Activated CD4-positive, alpha-beta T cell treated with anti-CD3 and anti-CD28 coated beads, Interleukin-2, Interleukin-4, amounts not matched to agents 100 ng/mL and 50 ng/mL, durations not matched to agents 16 hours and 8 hours (primary cell): ENCODE measurements at places on chromosomes 2 and 18.

DNA sequence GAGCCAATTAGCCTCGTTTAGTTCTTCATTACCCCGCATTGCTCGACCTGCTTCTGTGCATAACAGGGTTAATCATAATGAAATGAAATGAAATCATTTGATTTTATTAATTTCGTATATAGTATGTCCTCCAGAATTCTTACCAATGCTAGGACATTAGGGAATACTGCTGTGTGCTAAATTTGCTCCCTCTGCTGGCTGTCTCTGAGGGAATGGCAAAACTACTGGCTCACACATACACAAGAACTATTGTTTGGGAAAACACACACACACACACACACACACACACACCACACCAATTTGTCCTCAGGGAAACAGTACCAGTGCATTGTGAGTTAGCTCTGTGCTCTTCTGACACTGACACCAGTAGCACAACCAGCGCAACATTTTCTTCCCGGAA is 273.3 kb upstream of the TCF4 start:
- DNase-seq, result no peak

DNA sequence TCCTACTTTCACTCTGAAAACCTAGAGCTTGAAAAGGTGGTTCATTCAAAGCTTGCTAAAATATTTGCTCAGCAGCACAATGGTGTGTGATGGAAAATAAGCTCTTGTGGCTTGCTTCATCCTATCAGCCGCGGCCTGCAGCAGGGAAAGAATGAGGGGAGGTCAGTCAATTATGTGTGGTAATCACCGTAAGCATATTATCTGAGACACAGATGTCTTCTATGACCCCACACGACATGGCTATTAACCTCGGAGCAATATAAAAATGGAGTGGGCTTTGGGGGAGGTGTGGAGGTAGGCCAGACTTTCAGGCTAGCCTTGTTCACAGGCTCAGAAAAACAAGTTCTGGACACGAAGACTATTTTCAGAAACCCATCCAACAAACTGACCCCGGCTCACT is 98.4 kb upstream of the SIX3 start:
- no peak for DNase-seq

- DNase-seq, result no peak
These were observed 133.4 kb upstream of the ITGA6 start for GRCh38 chr2:172293952-172294351.

GRCh38 chr2:143694335-143694734 is 565.1 kb downstream of the ARHGAP15 start:
- no peak for DNase-seq

GRCh38 chr18:27223526-27224291 is 38.6 kb upstream of the CHST9 start:
- DNase-seq, result no peak

DNA sequence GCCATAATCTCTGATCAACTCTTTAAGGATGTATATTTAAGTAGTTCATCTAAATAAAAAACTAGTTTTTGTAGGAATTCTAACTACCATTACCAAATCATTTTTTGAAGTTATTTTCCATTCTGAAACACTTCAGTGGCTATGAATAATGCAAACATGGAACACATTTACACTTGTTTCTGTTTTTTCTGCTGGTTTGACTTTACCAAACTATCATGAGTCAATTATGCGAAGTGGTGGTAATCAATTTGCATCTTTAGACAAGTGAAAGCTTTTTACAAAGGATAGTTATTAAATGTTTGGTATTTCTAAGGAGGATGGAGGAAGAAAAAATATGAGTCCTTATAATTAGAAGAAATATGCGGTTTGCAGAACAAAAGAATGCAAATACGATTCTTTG is 202.0 kb upstream of the MMADHC start:
- DNase-seq, result no peak

GRCh38 chr2:112959109-112959812 is 18.5 kb upstream of the IL36G start:
- DNase-seq, result no peak

DNA sequence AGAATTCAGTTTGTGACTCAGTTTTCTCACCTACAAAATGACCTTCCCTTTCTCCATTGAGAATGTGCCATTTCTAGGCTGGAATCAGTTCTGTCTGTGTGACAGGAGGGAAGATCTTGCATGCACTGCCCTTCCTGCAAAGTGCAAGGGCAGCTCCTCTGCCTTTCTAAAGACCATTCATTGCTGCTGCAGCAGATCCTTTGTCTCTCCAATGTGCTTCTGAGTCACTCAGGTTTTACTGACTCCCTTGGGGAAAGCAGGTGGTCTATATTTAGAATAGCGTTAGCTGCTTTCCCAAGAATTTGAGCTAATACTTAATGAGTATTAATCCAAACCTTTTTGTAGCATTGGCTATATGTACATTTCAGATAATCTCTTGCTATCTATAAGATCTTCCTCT is 62.5 kb downstream of the DAW1 start:
- DNase-seq, result no peak

- no peak for DNase-seq
These were observed 35.7 kb upstream of the ALPP start for GRCh38 chr2:232342635-232343565.

- no peak for DNase-seq
These were observed 236.3 kb upstream of the ID2 start for GRCh38 chr2:8445580-8445979.

DNA sequence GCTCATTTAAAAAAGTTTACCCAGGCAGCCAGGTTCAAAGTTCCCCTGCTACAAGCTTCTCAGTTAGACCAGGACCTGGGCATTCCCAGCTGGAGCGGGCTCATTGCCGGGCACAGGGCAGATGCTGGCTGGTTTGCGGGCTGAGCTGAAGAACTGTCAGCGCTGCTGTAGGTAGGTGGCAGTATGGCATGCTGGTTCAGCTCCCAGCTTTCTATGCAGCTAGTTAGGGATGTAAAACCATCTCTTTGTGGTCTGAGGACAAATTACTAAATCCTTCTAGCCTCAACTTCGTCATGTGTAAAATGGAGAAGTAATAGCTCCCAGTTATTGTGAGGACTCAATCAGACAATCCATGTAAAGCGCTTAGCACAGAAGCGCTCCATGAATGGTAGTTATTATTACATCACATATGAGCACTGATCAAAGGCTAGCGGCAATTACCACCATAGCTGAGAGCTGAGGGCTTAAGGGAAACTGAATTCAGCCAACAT is 2.4 kb upstream of the LDLRAD4 start:
- peak; percentile 72 for DNase-seq

GRCh38 chr2:191881982-191882816 is 35.3 kb upstream of the CAVIN2 start:
- no peak for DNase-seq

GRCh38 chr2:43737097-43737854 is 36.6 kb upstream of the DYNC2LI1 start:
- DNase-seq, result no peak

GRCh38 chr18:75377258-75377657 is 50.2 kb downstream of the SMIM21 start:
- DNase-seq, result no peak

DNA sequence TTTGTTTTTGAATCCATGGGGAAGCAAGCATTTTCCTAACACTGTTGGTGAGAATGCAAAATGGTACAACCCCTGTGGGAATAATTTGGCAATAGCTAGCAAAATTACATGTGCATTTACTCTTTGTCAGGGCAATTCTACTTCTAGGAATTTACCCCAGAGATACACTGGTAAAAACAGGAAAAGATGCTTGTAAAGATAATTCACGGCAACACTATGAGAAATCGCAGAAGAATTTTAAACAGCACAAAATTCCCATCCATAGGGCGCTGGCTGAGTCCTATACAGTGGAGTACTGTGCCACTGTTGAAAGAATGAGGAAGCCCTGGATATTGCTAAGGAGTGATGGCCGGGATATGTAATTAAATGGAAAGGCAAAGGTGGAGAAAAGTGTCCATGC is 75.8 kb downstream of the DGKD start:
- no peak for DNase-seq

- DNase-seq, result no peak
These were observed 497 bp downstream of the COLEC12 start for GRCh38 chr18:499776-500631.

GRCh38 chr2:168224346-168224745 is 23.0 kb downstream of the STK39 start:
- DNase-seq, result peak; percentile 56

GRCh38 chr18:44514106-44514505 is 166.6 kb upstream of the SETBP1 start:
- no peak for DNase-seq

DNA sequence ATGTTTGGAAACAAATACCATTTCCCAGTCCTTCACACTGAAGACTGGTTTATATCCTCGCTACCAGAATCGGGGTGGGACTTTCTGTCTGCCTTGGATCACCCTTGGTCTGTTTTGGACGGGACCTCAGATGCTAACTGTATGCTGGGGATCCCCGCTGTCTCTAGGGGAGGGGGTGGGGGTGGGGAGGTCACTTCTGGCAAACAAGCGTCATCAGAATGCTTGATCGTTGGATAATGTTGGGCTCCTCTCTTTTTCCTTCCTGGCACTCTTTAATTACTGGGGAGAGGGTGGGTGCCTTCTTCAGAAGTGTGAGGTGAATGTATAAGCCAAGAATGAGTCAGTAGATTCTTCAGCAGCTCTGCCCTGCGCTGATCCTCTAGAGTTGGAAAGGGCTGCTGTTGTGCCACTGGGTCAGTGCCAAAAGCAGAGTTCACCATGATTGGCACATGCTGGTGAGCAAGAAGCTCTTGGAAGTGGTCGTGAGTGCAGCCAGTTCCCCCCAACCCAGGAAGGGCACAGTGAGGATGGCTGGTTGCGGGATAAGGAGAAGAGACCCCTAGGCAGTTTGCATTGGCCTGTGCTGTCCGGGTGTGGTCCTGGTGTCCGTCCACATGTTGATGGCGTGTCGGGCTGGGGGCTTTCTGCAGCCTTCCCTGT is 32.2 kb downstream of the DGKD start:
- peak; percentile 35 for DNase-seq

- no peak for DNase-seq
These were observed 6.5 kb upstream of the KLHL29 start for GRCh38 chr2:23378496-23378895.

- DNase-seq, result no peak
These were observed 287.3 kb downstream of the CMPK2 start for GRCh38 chr2:6578416-6578815.

DNA sequence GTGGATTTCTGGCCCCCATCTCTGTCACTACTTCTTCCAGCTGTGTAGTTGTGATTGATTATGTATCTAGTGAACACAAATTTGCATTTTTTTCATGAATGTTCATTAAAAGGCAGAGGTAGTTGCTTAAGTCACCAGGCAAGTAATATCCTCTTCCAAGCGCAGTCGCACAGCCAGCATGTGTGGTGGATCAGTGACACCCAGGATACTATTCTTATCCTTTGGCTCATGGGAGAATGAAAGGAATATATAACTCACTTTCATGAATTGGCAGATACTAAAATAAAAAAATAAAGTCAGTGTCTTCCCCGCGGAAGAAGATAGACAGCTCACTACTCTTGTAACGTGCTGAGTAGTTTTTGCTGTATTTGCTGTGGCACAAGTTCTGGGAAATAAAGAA is 387.8 kb downstream of the CDH7 start:
- DNase-seq, result no peak

GRCh38 chr18:59822612-59823550 is 76.9 kb upstream of the PMAIP1 start:
- DNase-seq, result no peak

DNA sequence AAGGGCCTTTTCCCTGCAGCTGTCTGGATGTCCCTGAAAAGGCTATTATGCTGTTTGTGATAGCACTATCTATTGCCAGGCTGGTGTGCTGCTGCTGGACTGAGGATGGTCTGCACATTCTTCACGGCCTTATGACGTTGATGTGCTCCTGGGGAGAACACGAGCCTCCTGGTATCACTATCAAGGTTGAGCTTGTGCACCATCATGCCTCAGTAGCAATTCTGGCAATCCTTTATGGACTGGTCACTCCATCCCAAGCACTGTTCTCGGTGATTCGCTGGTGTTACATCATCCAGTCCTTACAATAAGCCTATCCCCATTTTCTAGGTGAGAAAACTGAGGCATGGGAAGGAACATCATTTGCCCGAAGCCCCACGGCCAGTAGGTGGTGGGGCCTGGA is 18.2 kb upstream of the CCBE1 start:
- DNase-seq, result no peak

DNA sequence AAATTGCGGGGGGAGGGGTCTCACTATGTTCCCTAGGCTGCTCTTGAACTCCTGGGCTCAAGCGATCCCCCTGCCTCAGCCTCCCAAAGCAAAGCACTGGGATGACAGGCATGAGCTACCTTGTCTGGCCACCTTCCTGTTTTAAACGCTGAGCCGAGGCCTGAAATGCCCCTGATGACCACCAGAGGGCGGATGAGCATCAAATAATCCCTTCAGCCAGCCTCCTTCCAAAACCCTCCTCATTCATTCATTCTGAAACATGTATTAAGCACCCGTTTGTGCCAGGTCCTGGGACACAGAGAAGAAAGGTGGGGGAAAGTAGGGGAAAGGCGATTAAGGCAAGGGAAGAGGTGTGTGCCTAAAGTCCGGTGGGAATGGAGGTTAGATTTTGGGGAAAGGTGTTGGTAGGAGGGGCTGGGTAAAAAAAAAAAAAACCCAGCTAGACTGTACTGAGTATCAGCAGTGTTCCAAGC is 30.7 kb upstream of the PTMA start:
- peak; percentile 88 for DNase-seq

DNA sequence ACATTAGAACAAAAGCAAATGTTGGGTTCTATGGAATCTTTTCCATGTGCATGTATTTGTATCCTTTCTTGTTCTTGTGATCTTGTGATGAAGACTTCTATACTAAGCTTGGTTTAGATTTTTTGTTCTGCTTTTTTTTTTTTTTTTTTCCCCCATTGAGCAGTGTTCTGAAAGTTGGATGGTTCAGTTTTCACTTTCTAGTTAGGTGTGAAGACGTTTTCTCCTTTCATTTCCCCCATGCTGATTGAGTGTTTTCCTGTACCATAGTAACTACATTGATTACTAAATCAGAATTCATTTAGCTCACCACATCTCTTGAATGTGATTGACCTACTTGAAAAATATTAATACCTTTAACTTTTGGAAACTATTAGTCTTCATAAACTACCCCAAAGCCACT is 34.1 kb downstream of the NOP58 start:
- DNase-seq, result peak; percentile 58

GRCh38 chr2:67290451-67291290 is 106.5 kb upstream of the ETAA1 start:
- DNase-seq, result no peak

DNA sequence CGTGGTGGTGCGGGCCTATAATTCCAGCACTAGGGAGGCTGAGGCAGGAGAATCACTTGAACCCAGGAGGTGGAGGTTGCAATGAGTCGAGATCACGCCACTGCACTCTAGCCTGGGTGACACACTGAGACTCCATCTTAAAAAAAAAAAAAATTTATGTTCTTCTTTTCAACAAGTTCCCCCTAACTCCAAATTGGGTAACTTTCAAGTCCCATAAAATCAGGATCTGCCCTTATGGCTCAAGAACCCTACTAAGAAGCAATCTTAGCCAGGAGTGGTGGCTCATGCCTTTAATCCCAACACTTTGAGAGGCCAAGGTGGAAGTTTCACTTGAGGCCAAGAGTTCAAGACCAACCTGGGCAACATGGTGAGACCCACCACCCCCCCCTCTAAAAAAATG is 30.3 kb upstream of the TLK1 start:
- no peak for DNase-seq
